CD4-positive, alpha-beta T cell treated with Interleukin-6 at 100 ng/mL for 8 hours (primary cell): ENCODE measurements at places on chromosomes 2 and 18.

DNA sequence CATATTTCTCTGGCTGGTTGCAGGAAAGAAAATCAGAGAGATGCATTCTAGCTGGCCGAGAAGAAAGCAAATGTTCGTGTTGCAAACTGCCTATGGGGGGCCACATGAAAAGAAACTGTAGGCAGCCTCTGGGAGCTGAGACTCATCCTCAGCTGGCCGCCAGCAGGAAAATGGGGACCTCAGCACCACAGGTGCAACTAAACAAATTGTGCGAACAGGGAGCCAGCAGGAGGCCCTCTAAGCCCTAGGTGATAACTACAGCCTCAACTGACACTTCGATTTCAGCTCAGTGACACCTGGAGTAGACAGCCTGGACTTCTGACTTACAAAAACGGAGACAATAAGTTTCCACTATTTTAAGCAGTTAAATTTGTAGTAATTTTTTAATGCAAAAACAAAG lies 107.3 kb downstream of the DTNB start:
- DNase-seq = no peak

GRCh38 chr2:215929602-215930335 lies 83.6 kb downstream of the MREG start:
- no peak for DNase-seq

- DNase-seq = no peak
Measured at GRCh38 chr2:134287323-134287722, 33.5 kb downstream of the MGAT5 start.

DNA sequence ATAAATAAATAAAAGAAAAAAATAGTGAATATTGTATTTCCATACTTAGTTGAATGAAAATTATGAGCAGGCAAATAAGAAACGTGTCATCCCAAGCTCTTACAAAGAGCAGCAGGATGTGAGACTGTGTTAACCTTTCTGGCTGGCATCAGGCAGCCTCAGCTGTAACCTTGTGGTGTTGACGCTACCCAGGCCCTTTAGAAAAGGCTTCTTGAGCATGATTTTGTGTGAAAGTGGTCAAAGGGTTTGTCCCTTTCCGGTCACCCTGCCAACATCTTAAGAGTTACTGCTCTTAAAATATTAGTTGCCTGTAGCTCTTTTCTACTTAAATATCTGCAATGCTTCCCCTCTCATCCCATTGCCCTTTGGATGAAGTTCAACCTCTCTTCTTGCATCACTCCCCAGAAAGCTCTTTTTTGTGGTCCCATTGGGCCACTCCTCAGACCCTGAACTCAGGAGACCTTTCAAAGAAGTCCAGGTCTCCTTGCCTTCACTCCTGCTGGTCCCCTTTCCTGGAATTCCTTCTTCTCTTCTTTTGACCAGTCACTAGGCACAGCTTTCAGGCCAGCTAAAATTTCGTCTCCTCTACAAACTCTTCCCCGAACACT lies 35.0 kb downstream of the RHOB start:
- no peak for DNase-seq

DNA sequence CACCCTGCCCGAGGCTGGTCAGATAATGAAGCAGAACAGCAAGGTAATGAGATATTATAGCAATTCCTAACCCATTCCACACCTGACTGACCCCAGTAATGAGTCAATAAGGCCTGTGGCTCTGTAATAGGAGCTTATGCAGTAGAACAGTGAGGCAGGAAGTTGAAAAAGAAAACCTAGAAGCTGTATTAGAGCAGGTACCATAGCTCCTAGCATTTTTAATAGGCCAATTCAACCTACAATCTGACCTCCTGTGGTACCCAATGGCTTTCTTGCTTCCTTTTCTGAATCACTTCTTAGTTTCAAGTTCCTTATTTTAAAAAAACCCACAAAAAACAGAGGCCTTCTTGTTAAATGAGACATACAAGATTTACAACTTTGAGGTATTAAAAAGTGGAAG lies 43.6 kb upstream of the MAP2 start:
- DNase-seq = no peak

DNA sequence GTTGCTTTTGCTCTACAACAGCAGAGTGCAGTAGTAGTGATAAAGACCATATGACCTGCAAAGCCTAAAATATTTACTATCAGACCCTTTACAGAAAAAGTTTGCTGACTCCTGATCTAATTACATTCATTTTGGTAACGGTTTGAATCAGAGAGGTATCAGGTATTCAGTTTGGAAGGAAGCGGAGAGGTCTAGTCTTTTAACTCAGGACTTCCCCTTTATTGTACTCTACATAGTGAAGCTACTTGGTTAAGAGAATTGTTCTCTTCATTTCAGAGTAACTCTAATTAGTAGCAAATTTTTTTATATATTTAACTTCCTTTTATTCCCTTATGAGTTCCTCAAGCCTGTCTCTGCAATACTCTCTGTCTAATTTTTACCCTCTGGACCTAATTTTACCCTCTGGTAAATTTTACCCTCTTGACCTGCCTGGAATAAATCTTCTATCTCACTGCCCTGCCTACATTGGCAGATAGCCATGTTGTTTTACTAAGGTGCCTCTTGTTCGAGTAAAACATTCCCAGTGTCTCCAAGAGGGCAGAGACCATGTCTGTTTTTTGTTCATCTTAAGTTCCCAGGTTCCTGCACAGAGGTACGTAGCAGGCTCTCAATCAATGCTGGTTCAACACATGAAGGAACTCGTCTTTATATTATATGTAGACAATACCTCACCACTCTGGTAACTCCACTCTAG lies 170.6 kb downstream of the DNAH6 start:
- peak; percentile 8 for DNase-seq

- no peak for DNase-seq
Measured at GRCh38 chr18:55064760-55065159, 105.5 kb upstream of the CCDC68 start.
